Stimulated activated CD8-positive, alpha-beta memory T cell treated with anti-CD3 and anti-CD28 coated beads, Interleukin-4, amount 100 ng/mL, for 1 hour (primary cell): ENCODE measurements at places on chromosomes 3 and 15.

DNA sequence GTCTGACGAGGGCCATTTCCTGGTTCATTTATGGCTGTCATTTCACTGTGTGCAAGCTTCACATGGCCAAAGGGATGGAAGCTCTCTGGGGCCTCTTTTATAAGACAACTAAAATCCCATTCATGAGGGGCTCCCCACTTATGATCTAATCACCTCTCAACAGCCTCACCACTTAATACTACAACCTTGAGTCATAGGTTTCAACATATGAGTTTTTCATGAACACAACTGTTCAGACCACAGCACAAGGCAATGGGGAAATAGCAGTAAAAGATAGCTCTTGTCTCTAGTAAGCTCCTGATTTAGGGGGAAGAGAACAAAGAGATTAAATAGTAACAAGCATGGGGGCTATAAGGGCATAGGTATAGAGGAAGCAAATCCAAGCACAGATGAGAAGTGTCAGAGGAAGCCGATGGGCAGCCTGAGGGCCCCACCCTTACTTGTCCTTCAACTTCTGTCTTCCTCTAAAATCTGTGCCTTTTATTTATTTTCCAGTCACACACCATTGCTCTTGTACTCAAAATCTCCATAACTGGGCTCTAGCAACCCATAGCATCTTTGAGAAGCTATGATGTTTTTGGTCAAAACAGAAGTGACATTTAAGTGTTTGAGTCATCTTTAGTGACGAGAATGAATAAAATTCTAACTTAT, 329.1 kb downstream of the UNC13C start:
- no peak for DNase-seq

GRCh38 chr15:31268911-31269784, 57.5 kb upstream of the KLF13 start:
- no peak for DNase-seq

- DNase-seq, result no peak
These were observed 10.7 kb upstream of the CNTN6 start for GRCh38 chr3:1082108-1082507.

DNA sequence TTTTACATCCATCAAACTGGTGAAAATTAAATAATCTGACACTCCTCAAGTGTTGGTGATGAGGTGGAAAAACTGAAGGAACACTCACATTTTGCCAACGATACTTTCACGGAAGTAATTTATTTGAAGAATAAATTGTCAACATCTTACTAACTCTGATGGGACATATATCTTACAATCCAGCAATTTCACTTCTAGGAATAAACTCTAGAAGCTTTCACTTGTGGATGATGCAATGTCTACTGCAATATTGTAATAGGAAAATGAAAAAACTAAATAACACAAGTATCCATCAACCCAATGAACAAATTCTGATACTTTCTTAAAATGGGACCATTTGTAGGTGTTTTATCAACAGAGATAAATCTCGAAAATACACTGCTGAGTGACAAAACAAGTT, 16.2 kb upstream of the LIPC start:
- DNase-seq, result no peak

GRCh38 chr3:97895216-97895615, 73.4 kb downstream of the CRYBG3 start:
- DNase-seq, result no peak

GRCh38 chr3:129605203-129605921, 1.1 kb downstream of the PLXND1 start:
- DNase-seq, result no peak

GRCh38 chr3:27589795-27590194, 105.6 kb upstream of the SLC4A7 start:
- no peak for DNase-seq

- DNase-seq, result no peak
These were observed 229.5 kb upstream of the ROPN1 start for GRCh38 chr3:124221422-124221821.

GRCh38 chr3:87509401-87509800, 233.0 kb upstream of the POU1F1 start:
- no peak for DNase-seq

DNA sequence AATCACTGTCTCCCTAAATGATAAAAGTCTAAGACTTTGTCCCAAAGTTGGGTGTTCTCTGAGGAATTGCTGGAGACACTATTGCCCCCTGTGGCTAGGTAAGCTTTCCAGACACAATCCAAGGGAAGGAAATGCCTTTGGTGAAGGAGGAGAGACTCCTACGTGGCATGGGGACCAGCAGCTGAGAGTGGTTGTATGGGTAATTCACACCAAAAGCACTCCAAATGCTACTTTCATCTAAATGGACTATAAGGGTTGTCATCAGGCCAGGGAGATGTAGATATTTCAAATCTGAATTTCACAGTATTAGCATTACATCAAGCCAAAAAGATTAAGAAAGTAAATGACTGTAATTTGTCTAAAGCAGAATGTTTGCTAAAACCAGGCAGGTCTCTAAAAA, 400.8 kb upstream of the THBS1 start:
- no peak for DNase-seq

GRCh38 chr15:39313881-39314280, 267.0 kb upstream of the THBS1 start:
- no peak for DNase-seq

GRCh38 chr15:85504749-85505676, 124.6 kb downstream of the AKAP13 start:
- DNase-seq, result no peak

GRCh38 chr3:122104515-122105194, 49.5 kb downstream of the CD86 start:
- DNase-seq, result no peak

GRCh38 chr3:5717254-5717653, 529.7 kb downstream of the EDEM1 start:
- no peak for DNase-seq

GRCh38 chr3:5572168-5572567, 384.7 kb downstream of the EDEM1 start:
- no peak for DNase-seq

- DNase-seq, result no peak
These were observed 61.0 kb downstream of the TLE3 start for GRCh38 chr15:70036585-70037291.

DNA sequence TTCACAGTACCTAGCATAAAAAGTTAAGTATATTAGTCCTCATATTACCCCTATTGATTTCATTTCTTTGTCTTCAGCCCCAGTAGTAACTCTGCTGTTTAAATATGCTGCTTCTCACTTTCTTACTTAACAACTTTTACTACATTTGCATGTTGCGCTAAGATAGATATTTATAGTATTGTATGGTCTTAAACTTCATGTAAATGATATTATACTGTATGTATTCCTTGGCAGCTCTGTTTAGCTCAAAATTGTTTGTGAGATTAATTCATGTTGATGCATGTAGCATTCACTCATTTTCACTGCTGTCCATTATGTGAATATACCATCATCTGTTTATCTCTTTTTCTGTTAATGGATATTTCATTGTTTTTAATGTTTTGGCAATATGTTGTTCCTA, 64.4 kb downstream of the PPM1L start:
- no peak for DNase-seq

DNA sequence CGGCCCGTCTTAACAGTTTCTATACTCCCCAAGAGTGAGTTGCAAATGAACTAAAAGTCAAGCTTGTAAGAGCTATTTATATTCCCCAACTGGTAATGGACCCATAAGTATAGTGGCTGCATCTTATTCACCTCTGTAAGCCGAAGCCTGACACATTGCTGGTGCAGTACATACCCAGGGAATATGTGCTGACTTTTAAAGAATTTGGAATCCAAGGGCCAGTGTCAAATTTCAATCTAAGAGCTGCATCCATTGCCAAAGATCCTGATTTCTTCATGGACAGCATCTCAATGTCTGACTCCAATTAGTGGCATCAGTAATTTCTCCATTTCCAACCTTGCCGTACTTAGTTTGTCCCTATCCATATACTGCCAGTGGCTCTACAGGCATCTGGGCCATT, 42.0 kb downstream of the FRMD4B start:
- DNase-seq, result no peak

DNA sequence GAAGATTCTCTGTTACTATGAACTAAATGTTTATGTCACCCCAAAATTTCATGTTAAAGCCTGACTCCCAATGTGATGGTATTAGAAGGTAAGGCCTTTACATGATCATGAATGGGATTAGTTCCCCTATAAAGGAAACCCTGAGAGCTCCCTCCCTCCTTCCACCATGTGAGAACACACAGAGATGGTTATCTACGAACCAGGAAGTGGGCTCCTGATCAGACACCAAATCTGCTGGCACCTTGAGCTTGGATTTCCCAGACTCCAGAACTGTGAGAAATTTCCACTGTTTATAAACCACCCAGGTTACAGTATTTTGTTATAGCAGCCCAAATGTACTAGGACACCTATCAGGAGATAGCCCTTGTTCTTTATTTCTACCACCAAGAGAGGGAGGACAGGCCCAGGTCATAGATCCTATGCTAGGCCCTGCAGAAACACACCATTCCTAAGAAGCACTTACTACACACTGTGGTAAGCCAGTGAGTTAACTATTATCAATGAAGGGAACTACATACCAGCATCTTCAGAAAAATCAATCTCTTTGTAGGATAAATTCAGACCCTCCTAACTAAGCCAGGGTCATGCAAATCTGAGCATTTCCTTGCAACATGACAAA, 59.0 kb downstream of the PRKAR2A start:
- no peak for DNase-seq

DNA sequence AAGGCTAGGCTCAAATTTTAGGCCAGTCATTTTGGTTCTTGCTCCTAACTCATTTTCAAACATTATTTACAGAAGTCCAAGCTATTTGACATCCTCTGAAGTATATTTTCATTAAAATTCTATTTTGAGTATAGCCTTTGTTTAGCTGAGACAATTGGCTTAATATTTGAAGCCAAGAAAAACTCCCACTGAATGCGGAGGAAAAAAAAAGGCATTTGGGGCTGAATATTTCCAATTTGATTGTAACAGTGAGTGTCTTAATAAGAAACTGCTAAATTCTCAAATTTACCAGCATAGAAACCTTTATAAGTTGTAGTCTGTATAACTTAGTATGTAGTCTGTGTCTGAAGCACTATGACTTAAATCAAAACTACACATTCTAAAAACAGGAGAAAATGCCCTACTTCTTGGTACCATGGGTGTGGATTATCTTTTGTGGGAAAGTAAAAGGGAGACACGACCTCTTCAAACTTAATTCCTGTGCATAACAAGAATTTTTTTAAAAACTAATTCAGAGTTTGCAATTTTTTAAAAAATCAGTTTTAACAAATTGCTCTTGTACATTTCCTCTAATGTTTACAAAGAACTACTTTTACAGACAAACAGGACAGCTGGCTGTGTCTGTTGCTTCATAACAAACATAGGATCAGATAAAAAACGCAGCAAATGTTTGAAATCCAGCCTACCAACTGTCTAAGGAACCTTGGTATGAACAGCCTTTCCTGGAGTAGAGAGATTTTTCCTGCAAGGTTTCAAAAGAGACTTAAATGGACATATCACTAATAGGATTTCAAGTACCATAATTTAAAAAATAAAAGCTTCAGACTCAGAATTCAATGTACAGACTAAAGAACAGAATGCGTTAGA, 52.7 kb upstream of the LMOD3 start:
- DNase-seq, result no peak

DNA sequence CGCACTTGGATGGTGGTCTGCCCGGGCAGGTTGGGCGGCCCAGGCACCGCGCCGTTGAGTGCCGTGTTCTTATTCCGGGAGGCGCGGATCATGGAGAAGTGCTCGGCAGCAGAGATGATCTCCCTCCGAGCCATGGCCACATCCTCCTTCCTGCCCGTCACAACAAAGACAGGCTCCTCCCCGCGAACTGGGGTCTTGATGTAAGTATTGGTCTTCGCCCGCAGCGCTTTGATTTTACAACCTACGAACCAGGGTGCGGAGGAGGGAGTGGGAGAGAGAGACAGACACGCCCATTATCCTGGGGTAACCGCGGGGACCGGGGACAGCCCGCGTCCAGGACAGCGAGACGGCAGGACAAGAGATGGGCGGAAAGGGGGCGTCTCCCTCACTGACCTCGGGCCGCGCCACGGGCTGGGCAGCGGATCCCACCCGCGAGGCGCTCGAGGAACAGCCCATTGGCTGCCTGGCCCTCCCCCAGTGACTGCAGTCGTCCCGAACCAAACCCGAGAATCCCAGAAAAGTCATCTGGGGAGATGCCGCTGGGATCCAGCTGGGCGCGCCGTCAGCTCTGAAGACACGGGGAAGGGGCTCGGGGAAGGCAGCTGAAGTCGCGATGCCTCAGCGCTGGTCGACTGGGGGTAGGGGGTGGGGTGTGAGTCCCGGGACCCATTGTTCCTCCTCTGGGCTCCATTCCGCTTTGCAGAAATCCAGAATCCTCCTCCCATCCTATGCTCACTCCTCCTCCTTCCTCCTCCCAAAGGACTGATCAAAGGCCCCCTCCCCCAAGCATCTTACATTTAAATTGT, 1.2 kb downstream of the MEX3B start:
- DNase-seq, result no peak

GRCh38 chr15:80804970-80805495, 25.9 kb downstream of the CEMIP start:
- no peak for DNase-seq

DNA sequence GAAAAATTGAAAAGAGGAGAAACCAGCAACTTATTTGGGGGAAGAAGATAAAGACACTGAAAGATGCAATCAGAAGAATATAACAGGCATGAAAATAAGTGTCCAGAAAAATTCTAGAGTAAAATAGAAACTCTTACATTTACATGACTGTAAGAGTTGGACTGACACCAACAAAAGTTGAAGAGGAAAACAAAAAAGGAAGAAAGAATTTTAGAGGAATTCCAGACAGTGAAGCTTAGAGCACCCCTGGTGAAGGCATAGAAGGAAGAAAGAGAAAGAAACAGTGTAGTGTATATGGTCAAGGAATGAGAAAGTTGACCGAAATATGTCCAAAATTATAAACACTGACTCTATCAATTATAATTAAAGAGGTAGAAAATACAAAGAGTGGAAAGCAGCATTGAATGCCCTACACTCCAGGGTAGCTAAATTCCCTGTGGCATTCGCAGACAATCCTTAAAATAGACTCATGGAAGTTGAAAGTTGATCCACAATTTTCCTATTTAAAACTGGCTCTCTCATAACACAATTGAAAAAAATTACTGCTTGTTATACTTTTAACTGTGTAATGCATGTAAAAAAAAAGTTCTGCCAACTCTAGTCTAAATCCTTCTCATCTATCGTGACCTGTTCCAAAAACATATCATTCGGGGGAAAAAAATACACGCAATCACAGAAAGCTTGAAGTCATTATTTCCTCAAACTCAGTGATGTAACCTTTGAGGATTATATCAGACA, 102.6 kb upstream of the ABI3BP start:
- no peak for DNase-seq

DNA sequence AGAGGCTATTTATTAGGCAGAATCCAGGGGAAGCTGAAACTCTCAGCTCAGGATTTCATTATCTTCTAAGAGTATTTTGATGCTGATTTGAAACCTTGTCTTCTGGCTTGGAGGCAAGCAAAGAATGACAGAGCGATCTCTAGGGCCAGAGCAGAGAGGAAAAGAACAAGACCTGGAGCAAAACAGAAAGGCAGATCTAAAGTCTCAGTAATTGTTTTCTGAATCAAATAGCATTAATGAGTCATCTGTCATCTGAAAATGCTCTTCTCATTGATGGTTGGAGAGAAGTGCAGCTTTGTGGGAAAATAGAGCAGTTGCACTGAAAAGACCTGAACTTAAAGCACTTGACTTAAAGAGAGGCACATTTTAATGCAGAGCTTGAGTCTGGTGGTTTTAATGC, 385.9 kb downstream of the RAP2B start:
- DNase-seq, result no peak

GRCh38 chr3:141556034-141556433, 69.2 kb downstream of the RASA2 start:
- no peak for DNase-seq

GRCh38 chr3:171374661-171375285, 85.4 kb downstream of the TNIK start:
- DNase-seq, result no peak

GRCh38 chr3:127238602-127239001, 45.7 kb downstream of the PRR23E start:
- DNase-seq, result no peak
